ENCODE measurements at places on chromosomes 4 and X.
A peak's percentile ranks its signal among the peaks of the same experiment; 100 is the strongest.

- no peak for DNase-seq
These were observed 238.1 kb downstream of the BMPR1B start for GRCh38 chr4:94995684-94996394.

DNA sequence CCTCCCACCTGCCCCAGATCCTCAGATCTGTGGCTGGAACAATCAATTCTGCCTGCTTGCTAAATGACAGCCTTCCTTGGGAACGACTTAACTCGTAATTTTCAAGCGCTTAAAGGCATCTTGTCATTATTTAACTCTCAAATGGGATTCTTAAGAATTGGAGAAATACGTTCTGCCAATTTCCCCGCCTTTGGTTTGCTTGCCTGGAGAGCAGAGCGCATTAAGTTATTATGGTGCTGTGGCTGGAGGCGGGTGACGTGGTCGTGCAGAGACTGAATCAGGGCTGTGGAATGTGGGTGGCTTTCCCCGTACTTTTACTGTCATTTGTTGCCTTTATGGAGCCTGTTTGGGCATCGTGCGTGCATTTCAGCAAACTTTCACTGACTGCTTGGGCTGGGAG, 78.9 kb upstream of the PSAPL1 start:
- DNase-seq: no peak

DNA sequence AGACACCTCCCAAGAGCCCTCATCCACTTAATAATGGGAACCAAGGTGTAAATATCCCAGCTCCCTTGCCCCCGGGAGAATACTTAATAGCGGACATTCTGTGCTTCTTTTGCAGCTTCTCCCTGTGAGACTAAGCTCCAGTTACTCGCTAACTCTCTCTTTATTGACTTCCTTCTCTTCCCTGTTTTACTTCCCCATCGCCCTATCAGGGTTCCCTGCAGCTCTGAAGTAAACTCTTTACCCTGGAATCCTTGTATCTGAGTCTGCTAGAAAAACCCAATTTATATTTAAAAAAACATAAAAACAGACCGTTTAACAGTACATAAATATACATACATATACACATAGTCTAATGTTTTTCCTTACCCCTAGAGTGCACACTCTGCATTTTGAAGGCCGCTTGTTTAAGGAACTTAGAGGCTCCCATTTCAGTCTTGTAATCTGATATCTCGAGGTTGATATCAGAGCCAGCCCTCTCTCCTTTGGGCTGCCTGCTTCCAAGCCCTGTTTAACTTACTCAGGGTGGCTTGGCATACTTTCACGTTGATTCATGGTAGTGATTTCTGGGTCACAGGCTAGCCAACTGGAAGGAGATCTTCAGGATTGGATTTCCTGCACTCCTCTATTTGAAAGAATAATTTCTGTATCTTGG, 177.4 kb upstream of the SCML1 start:
- no peak for DNase-seq

GRCh38 chr4:73864365-73864764, 4.8 kb upstream of the CXCL1 start:
- DNase-seq: no peak

- no peak for DNase-seq
These were observed 8.5 kb downstream of the OGT start for GRCh38 chrX:71541210-71542022.

- DNase-seq: no peak
These were observed 13.5 kb upstream of the LIMCH1 start for GRCh38 chr4:41524425-41524824.

- DNase-seq: no peak
These were observed 545.3 kb upstream of the GRID2 start for GRCh38 chr4:91758487-91758886.

DNA sequence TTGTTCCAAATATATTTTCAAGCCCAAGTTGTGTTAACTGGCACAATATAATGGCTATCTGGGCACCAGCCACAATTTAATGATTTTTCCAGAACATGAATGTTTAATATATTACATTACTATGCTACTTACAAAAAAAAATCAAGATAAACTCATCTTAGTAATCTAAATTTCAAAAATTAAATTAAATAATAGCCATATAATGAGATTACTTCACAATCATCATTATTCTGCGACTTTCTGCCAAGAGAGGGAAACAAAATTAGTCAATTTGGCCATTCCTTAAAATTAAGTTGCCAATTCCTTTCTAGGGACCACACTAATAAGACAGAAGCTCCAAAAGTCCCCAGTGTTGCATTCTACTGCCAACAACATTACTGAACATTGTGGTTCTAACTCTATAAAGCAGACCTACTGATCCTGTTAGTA, 7.5 kb downstream of the NEK1 start:
- no peak for DNase-seq

GRCh38 chr4:83772685-83773084, 236.8 kb downstream of the GPAT3 start:
- no peak for DNase-seq

- DNase-seq: no peak
These were observed 6.2 kb downstream of the JADE3 start for GRCh38 chrX:46918434-46918833.

DNA sequence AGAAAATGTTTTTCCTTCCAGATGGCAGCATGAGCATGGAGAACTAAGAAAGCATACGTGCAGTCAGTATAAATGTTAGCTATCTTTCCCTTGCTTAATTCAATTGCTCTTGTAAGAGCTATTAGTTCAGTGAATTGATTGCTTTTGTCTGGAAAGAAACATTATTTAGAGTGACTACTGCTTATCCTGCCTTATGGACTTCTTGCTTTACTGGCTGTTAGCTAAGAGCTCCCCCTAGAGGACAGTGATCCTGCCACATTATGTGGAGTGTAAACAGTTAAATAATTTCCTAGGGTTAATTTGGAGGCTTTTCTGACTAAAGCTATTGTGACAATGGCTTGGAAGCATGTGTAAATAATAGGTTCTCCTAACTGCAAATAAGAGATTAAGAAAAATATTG, 1402.4 kb downstream of the FAM133A start:
- DNase-seq: no peak

GRCh38 chr4:154472858-154473257, 18.7 kb downstream of the DCHS2 start:
- DNase-seq: no peak

- peak; percentile 7 for DNase-seq
These were observed 42.1 kb upstream of the HOPX start for GRCh38 chr4:56723201-56723605.

GRCh38 chrX:506341-506740, 119.6 kb upstream of the PPP2R3B start:
- no peak for DNase-seq

GRCh38 chr4:186900232-186900900, 176.7 kb upstream of the FAT1 start:
- no peak for DNase-seq

- DNase-seq: no peak
These were observed 4.3 kb downstream of the NR0B1 start for GRCh38 chrX:30304866-30305265.

GRCh38 chr4:931194-931959, 739 bp downstream of the GAK start:
- no peak for DNase-seq

DNA sequence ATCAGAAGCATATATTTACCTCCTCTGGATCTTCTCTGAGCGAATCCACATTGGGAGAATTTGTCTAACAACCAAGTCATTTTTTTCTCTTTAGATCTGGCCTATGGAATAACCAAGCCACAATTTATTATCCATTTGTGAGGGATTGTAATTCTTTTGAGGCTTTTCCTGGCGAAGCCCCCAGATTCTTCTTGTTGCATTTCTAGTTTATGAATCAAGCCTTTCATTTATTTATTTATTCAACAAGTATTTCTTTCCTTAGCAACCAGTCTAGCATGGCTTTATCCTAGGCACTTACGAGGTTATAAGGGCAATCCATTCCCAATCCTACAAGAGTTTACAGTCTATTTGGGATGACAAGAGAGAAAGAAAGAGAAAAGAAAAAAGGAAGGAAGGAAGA, 18.4 kb upstream of the FNIP2 start:
- no peak for DNase-seq

GRCh38 chr4:154822775-154823174, 41.7 kb downstream of the RBM46 start:
- no peak for DNase-seq

GRCh38 chrX:27381419-27381818, 81.7 kb downstream of the PPP4R3C start:
- no peak for DNase-seq

- DNase-seq: no peak
These were observed 79.9 kb upstream of the ATOH1 start for GRCh38 chr4:93748373-93749291.

DNA sequence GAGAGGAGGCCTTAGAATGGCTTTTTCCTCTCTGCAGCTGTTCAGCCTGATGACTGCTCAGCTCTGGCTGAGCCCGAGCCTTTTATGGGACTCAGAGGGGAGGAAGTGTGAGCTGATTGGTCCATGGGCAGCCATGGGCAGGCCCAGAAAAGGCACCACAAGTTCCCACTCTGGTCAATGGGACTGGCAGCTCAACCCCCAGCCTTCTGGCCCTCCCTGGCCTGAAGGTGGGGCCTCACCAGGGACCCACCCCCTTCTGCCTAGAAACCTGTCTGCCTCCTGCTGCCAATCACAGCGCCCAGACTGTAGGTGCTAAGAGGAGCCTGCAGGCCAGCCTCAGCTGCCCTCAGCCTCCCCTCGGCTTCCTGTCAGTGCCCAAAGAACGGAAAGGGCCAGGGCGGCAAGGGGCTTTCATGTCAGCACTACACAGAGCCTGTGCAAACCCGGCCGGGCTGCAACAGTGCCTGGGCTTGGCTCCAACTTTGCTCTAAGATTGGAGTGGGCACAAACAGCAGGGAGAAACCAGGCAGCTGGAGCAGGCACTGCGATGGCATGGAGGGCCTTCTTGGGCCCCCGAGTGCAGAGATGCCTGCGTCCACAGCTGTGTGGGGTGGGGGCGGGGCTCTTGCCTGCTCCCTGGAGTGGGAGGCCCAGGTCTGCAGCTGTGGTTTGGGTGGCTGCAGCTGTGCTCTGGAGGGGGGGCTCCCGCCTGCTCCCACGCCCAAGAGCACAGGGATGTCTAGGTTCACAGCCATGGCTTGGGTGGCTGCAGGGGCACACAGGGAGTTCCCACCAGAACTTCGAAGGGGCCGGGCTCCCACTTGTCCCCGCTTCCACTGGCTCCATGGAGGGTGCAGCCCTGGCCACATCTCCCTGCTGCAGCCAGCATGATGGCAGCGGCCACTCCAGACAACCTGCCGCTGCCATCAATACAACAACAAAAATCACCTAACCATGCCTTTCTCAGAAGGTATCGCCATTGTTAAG, 92.6 kb downstream of the NXF2 start:
- no peak for DNase-seq

GRCh38 chr4:1199556-1200331, 27.4 kb upstream of the SPON2 start:
- DNase-seq: no peak

DNA sequence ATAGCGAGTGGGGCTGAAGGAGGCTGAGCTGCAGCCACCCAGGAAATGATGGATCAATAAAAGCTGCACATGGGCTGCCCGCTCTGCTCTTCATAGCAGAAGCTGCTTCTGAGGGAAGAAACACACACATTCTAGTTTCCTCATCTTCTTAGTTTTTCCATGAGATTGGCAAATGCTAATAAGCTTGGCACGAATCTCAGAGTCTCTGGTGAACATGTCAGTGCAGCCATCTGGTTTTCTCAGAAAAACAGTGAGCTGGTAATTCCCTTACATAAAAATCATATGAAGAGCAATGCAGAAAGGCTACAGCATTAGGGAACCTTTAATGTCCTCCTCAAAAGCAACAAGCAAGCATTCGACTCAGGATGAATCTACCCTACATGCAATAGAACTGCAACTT, 69.9 kb downstream of the GATB start:
- no peak for DNase-seq

DNA sequence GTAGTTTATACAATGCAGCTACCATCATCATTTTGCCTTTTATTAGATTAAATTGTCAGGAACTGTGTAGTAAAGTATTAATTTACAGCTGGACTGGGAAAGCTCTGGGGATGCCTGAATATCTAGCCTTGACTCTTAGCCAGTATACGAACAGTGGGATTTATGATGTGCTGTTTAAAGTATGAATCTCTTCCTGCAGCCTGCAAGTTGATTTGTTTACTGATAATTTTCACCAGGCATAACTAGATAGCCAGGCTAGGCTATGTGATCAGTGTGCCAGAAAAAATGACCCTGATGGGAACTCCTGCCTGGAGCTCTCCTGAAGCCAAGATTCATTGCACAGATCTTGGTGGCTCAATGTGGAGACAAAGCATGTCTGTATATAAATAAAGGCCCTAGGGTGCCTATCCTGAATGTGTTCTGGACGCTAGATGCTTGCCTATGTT, 119.2 kb downstream of the SCLT1 start:
- DNase-seq: no peak

DNA sequence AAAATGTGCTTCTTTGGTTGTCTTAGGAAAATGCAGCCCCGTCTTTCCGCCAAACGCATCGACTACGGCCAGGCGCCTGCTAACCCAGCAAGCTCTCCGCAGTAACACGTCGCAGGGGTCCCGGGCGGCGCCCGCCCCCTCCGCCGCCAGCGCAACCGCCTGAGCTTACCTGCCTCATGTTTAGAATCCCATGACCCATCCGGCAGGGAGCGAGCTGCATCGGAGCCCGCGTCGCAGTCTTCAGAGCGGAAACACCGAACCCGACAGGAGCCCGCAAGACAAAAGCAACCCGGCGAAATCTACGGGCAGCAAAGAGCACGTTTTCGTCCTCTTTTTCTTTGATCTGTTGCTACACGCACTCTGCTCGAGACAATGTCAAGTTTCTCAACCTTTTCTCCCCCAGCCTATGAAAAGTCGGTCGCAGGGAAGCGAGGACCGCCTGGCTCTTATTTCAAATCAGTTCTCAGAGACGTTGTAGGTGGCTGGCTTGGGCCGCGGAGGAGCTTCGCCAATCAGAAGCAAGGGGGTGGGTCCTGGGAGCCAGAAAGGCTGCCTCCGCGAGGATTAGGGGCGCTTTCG, at the start of gene MID1:
Gene MID1, minus strand, starts transcription at position 465 of the 579 bp plus-strand sequence. CDS start 53,038 bp downstream, outside the sequence.
- DNase-seq: no peak
